Stimulated activated CD8-positive, alpha-beta memory T cell treated with anti-CD3 and anti-CD28 coated beads, Interleukin-4, amount 100 ng/mL, for 1 hour (primary cell): ENCODE measurements at places on chromosomes 4 and X.

DNA sequence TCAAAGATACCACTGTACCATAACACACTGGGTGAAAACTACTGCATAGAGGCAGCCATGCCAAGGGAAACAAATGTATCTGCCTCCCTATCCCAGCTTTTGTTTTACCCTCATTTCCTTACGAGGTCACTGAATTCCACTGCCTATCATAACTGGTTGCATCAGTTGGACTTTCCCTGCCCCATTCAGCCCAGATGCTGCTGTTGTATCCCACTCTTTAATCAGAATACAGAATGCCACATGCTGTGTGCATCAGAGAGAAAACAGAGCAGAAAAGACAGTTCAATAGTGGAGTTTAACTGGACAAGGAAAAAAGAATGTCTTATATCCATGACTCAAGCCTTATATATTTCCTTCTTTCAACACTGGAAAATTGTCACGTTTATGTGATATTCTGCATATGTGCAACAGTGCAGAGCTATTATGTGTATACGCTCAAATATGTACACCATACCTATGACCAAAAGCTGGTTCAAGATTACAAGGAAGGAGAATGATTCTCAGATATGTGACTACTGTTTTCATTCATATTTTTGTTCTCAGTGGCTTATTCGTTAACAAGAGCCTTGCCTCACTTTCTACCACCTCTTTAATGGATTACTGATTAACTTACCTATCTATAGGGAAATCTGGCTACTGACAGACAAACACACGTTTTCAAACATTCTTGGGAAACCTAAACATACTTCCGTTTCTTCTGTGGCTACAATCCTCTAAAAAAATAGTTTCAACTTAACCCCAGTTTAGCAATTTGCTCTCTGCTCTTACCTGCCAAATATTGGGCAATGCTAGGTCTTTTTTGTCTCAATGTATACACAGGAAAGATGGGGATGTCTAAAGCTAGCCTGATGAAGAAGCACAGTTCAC lies 378.9 kb downstream of the SMARCA1 start:
- no peak for DNase-seq

DNA sequence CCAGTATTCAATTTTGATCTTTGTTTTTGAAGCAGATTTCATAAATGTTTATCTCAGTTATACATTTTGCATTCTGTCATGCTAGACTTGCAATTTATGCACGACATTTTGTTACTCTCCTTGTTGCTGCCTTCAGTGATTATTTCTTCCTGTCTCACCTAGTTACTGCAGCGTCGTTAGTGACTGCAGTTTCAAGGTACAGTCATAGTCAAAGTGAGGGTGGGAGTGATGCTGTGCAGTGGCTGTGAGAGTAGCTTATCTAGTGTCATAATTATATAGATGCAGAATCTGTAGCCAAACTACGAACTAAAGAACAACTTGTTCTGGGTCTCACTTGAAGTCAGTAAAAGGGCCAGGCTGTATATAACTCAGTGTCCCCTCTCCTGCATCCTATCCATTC lies 69.8 kb downstream of the GPR101 start:
- DNase-seq: no peak

DNA sequence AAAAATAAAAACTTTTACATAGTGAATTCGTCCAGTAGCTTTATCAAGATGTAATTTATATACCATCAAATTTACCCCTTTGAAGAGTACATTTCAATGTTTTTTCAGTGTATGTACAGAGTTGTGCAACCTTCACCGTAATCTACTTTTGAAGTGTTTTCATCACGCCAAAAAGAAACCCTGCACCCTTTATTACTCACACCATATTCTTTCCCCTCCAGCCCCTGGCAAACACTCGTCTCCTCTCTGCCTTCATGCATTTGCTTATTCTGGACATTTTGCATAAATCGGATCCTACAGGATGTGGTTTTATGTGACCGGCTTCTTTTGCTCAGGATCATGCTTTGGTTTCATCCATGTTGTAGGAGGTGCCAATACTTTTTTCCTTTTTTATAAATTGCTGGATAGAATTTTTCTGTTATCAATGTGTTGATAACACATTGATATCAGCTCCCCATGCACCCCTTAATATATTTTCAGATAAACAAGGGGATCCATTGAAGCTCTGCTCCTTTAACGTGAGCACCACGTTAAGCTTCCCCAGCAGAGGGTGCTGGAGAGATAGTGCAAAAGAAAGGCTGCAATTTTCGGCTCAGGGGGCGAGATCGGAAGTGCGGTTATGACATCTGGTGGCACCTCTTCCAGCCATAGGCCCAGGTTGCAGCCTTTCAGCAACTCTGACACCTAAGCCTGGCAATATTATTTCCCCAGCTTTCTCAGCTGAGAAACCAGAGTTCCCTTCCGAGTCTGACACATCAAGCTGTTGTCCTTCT lies 100.1 kb upstream of the VCX3B start:
- no peak for DNase-seq

- DNase-seq: no peak
Observed at GRCh38 chr4:123325241-123325681, 71.3 kb upstream of the SPRY1 start.

DNA sequence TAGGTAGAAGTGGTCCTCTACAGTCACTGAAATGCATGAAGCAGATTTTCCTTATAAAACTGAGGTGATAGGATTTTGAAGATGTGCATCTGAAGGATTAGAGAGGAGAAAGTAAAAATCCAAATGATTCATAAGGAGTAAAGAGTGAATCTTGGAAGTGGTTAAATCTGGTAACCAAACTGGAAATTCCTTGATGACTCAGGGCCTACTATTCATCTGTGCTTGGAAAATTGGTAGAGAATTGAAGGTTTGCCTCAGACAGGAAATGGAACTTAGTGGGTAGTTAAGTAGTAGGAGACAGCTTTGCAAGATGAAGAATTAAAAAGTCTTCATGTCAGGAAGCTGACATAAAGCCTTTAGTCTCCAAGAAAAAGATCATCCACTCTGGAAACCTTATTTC lies 368.9 kb upstream of the CTSO start:
- DNase-seq: no peak

DNA sequence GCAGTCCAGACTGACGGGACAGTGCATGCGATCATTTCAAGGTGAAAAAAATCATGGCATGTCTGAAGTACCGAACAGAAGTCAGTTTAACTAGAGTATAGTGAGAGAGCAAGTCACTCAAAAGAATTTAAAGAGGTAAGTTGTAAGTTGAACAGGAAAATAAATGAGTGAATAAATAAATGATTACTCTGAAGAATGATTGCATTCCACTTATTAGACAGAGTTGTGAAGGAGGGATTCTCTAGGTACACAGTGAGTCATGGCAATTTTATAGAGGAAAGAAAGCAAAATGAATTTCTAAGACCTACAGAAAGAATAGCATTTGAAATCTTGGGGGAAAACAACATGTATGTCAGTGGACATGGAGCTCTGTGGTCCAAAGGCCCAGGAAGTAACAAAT lies 37.1 kb upstream of the SLC7A11 start:
- no peak for DNase-seq
